Dermis microvascular lymphatic vessel endothelial cell (primary cell): ENCODE measurements at places on chromosomes 5 and 9.

DNA sequence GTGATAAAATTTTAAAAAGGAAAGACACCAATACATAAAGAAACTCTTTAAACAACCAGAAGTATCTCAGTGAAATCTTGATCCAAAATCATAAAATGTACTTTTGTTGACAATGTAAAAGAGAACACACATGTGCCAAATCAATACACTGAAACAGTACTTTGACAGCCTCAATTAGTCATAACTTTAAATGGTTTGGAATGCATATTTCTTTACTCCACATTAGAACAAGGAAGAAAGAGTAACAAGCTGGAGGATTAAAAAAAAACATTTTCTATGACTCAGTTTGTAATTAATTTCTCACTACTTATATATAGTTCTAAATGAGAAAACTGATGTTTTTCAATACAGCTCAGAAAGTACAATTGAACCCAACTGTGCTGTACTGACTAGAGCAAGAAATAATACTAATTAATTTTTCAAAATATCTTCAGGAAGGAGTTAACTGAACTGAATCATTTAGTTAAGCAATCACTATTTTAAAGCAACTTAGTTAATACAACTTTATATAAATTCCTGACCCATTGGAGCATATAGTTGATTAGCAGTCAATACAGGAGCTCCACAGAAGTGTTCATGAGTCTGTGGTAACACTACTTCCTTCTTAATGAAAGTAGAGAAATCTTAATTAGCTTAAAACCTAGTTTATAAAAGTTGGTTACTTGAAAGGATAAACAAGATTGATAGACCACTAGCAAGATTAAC lies 101.0 kb downstream of the NR3C1 start:
- DNase-seq: no peak

- no peak for DNase-seq
Measured at GRCh38 chr5:116271446-116272025, 186.7 kb downstream of the COMMD10 start.

DNA sequence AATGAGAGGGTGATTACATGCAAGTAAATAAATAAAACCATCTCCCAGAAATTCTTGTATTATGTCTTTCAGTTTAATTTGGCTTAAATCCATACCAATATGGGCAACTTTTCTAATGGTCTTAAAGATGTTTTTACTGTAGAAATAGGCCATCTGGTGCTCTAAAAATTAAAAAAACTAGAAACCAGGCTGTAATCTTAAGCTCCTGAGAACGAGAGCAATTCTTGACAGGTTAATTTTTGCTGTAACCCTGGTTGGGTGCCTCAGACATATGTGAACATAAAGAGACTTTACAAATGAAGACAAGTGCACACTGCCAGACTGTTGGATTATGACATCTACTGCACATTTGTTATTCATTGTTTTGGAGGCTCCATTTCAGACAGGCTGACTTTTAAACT lies 246.8 kb upstream of the DAB2 start:
- DNase-seq: no peak

DNA sequence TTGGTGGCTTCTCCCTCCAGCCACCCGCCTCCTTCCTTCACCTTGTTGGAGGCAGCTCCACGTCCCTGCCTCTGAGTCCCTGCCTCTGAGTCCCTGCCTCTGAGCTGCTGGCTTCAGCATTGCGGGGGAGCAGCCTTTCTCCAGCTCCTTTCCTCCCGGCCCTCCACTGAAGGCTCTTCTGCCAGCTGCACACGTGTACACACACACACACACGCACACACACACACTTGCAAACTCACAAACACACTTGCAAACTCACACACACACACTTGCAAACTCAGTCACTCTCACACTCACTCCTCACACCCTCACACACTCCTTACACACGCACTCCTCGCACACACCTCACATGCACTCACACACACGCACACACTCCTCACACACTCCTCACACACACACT lies 45.1 kb downstream of the C9orf50 start:
- DNase-seq: no peak

DNA sequence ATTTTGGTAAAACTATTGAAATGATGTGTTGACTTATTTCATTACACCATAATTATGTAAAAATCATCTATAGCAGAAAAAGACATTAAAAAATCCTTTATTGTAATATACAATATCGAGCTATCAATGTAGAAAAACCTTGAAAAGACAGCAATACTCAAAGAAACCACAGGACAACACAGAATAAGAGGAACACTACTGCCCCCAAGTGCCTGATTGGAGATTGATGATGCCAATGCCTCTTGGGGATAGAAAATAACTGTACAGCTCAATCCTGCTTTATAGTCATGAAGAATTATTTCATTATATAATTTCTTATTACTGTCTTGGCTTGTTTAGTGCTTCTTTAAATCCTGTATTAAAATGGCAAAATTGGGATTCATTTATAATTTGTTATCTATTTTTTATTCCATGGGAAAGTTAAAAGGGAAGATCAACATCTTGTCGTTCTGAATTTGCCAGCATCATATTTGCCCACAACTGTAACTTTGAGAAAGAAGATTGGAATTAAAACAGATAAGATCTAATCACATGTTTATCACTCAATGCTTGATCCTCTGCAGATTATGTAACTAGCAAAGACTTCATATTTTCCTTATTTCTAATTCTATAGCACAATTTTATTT lies 337.5 kb downstream of the CDH9 start:
- DNase-seq: no peak

DNA sequence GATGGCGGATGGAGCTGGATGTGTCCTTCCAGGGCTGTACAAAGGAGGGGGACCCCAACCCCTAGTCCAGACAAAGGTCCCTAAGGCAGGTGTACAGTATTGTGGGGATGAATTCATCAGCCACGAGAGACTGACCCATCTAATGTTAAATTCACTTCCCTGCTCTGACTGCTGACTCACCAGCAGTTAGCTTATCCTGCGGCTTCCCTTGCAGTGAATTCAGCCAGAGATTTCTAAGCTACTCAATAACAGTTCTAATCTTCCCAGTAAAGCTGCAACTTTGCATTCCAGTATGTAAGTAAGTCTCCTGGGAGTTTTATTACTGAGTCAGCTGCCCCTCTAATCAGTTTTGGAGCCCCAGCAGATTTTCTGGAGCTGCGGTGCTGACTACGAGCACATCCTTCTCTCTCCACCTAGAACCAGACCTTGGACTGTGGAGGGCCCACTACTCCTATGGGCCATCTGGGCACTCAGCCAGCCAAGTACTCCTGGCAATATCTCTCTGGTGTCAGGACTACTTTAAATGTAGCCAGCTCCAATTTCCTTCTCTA lies 16.1 kb downstream of the B4GALT1 start:
- peak; percentile 81 for DNase-seq

- no peak for DNase-seq
Measured at GRCh38 chr5:164255598-164256213, 750.3 kb downstream of the MAT2B start.

GRCh38 chr5:132013711-132014110 lies 2.3 kb upstream of the ACSL6 start:
- DNase-seq: no peak

DNA sequence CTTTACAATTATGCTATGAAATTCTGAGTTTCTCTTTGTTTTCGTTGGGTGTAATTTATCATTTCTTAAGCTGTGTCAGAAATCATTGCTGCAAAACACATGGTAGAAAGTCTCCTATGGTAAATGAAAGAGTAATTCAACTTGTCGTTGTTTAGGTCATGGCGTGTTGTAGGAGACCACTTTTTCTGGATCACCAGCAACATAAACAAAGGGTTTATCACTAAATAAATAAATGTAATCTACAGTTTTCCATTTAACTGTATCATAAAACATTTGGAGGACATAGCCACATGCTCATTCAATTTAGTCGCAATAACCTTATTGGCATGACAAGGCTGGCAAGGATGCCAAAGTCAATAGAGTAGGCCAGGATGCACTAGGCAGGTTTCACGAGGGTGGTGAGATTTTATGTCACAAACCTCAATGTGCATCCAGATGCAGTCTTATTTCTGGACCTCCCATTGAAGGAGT lies 154.4 kb upstream of the ERCC6L2 start:
- no peak for DNase-seq

DNA sequence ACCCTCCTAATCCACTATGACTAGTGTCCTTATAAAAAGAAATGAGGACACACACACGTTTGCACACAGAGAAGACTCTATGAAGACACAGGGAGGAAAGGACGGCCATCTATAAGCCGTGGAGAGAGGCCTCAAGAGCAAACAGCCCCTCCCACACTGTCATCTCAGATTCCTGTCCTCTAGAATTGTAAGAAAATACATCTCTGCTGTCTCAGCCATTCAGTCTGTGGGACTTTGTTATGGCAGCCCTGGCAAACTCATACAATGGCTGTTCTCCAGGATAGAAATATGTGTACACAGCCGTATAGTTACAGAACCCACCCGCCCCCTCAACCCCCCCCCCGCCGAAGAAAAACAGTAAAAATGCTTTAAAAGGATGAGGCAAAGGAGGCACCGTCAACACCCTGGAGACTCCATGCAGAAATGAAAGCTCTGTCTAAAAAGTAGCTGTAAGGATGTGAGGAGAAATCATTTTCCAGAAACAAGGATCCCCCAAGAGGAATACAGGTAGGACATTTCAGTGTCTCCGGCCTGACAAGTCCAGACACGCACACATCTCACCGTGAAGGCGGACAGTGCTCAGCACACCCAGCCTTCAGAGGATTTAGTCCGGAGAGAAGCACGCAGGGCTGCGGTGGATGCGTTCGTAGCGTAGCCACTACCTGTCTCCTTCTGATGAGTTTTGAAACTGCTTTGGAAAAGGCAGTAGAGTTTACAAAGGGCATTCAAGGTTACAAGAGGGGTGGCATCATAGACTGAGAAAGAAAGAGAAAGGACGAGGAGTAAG lies 110.8 kb upstream of the ERCC6L2 start:
- DNase-seq: no peak

DNA sequence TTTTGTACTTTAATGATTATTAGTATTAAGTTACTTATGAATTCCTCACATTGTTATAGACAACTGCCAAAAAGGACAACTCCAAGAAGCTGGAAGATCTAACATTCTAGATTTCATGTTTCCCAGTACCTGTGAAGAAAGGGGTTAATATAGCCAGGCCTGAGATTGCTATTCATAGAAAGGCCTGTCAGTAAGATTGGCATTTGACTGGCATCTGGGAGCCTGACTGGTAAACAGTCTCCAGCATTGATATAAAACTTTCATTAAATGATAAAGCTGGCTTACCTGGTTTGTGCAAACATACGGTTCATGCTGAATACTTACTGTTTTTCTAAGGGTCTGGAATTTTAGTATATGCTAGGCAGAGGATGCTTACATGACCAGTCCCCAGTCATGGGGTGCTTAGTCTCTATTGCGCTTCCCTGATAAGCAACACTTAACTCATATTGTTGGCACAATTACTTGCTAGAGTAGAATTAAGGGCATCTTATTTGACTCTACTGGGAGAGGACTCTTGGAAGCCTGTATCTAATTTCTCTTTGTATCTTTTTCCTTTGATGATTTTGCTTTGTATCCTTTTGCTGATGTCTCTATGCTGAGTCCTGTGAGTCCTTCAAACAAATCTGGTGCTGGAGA lies 340.4 kb upstream of the SEMA6A start:
- DNase-seq: no peak
